Effector CD4-positive, alpha-beta T cell (primary cell): ENCODE measurements at places on chromosomes 7 and 10.

GRCh38 chr7:98628418-98628817 lies 11.3 kb downstream of the NPTX2 start:
- no peak for DNase-seq

DNA sequence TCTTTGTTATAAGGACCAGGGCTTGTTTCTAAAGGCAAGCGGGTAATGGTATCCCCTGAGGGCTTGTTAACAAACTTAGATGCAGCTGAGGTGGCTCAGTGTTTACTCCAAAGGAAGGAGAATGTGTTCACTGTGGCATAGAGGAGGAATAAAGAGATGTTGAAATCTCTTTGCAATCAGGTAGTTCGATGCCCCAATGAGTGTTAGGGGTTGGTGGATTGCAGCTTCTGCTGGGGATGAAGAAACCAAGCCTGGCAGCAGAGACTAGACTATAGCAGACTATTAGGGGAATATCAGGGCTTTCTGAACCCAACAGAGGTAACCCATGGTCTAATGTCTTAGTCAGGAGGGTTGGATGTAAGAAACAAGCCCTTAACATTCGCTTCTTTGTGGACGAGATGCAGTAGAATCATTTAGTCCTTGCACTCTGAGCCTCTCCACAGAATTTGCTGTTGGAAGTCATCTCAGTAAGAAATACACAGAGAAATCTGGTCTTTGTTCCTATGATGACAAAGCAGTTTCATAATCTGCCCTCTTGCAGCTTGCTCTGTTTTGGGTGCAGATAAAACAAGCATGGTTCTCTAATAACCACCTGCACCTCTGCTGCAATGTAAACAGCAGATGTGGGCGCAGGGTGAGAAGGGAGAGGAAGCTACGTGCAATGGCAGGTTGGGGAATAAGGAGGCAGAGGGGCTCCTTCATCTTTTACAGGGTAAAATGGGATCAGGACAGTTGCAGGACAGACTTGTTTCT lies 108.6 kb downstream of the NRF1 start:
- no peak for DNase-seq

DNA sequence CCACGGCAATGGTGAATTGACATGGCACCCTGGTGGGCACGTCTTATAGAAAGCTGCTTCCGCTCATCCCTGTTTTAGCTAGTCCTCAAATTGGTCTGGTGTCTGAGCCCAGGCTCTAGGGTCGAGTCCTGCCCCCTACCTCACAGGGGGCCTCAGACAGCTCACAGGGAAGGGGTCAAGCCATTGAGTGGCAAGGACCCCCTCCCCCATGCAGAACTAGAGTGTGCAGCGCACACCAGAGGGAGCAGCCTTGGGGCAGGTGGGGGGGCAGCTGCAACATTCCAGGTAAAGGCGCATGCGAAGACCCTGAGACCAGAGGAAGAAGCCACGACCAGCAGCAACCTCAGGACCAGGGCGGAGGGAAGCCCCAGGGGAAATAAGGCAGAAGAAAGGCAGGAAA lies 240.4 kb upstream of the PPP2R2D start:
- DNase-seq: no peak

GRCh38 chr7:23981314-23981713 lies 271.3 kb downstream of the STK31 start:
- no peak for DNase-seq

DNA sequence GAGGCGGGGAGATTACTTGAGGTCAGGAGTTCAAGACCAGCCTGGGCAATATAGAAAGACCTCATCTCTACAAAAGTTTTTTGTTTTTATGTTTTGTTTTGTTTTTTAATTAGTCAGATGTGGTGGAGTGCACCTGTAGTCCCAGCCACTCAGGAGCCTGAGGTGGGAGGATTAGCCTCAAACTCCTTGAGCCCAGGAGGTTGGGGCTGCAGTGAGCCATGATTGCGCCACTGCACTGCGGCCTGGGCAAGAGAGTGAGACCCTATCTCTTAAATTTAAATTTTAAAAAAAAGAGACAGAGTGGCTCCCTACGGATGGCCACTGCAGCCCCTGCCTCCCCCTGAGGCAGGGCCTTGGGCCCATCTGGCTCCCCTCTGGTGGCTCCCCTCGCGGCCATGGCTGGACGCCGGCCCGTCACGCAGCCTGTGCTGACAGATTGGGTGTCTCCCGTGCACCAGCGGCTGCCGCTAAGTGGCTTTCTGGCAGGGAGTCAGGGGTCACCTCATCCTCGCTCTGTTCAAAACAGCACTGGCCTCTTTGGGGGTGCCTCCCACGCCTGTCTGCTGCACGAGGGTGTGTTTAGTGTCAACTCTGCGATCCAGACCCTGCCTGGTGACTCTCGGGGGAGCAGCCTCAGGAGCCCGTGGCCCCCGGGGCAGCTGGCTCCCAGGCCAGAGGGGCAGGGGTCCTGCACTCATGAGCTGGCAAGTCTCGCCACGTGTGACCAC lies 44.4 kb upstream of the ELN start:
- no peak for DNase-seq

DNA sequence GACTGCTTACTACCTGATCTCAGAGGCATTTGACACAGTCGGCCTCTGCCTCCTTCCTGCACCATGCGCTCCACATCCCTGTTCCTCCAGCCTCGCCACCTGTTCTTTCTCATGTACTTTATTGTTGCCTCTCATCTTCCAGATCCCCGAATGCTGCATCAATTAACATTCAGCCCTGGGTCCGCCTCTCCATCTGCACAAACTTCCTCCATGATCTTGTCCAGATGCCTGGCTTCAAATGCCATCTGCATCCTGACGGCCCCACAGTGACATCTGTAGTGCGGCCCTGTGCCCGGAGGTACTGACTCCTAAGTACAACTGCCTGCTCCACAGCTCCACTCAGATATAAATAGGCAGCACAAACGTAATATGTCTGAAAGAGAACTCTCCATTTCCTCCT lies 51.2 kb upstream of the STK17A start:
- DNase-seq: no peak

DNA sequence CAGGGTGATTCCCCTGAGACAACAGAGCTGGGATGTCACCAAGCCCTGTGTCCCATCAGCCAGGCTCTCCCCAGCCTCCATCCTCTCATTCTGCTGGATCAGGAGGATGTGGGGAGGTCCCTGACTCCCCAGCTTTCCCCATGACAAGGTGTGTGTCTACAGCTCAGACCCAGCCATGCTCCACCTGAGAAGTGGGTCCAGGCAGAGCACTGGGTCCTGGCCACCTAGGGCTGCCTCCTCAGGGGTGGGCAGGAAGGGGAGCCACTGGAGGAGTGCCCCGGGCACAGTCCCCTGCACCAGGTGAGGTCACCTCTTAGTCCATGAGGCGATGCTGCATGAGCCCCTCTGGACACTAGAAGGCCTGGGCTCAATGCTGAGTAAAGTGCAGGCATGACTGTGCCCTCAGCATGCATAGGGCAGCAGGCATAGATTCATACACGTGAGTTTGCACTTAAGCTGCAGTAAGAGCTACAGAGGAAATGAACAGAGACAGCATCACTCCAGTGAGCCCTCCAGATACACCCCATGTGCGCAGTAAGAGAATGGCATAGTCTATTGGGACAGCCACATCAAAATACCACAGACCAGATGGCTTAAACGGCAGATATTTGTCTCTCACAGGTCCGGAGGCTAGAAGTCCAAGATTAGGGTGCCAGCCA lies 48.3 kb downstream of the ALOX5 start:
- no peak for DNase-seq

DNA sequence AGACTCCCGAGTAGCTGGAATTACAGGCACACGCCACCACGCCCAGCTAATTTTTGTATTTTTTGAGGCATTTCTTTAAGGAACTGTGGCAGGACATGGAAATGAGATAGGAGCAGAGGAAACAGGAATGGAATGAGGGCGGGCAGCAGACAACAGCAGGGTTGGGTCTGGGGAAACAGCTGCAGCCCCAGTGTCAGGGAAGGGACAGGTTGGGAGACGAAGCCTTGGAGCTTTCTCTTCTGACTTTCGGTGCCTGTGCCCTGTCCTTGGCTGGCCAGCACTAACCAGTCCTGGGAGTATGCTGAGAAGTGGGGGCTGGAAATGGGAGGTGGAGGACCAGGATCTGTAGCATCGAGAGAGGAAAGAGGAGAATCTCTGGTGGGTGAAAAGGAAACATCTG lies 47.4 kb downstream of the ATOH7 start:
- DNase-seq: no peak
